Hematopoietic multipotent progenitor cell treated with erythropoietin and hydrocortisone succinate and interleukin-3 and kit ligand, for 15 days (in vitro differentiated cells): ENCODE measurements at places on chromosomes 7 and 10.

GRCh38 chr10:110011681-110012080 lies 3.9 kb downstream of the ADD3 start:
- DNase-seq = peak; percentile 29

GRCh38 chr10:124587811-124588211 lies 126.2 kb downstream of the LHPP start:
- DNase-seq = no peak

- no peak for DNase-seq
Measured at GRCh38 chr7:85587785-85588184, 400.9 kb upstream of the SEMA3D start.

GRCh38 chr10:72449941-72450441 lies 95.3 kb upstream of the DNAJB12 start:
- DNase-seq = no peak

- peak; percentile 17 for DNase-seq
Measured at GRCh38 chr7:30352169-30352568, 67.8 kb downstream of the ZNRF2 start.

- DNase-seq = no peak
Measured at GRCh38 chr7:37348982-37349381, 99.7 kb downstream of the ELMO1 start.

GRCh38 chr10:70651661-70652060 lies 20.6 kb upstream of the ADAMTS14 start:
- no peak for DNase-seq

- no peak for DNase-seq
Measured at GRCh38 chr10:132109341-132110110, 43.8 kb downstream of the JAKMIP3 start.
